ENCODE measurements at places on chromosomes 12 and 14.

- no peak for DNase-seq
Observed at GRCh38 chr14:101217080-101217463, 313.6 kb upstream of the RTL1 start.

DNA sequence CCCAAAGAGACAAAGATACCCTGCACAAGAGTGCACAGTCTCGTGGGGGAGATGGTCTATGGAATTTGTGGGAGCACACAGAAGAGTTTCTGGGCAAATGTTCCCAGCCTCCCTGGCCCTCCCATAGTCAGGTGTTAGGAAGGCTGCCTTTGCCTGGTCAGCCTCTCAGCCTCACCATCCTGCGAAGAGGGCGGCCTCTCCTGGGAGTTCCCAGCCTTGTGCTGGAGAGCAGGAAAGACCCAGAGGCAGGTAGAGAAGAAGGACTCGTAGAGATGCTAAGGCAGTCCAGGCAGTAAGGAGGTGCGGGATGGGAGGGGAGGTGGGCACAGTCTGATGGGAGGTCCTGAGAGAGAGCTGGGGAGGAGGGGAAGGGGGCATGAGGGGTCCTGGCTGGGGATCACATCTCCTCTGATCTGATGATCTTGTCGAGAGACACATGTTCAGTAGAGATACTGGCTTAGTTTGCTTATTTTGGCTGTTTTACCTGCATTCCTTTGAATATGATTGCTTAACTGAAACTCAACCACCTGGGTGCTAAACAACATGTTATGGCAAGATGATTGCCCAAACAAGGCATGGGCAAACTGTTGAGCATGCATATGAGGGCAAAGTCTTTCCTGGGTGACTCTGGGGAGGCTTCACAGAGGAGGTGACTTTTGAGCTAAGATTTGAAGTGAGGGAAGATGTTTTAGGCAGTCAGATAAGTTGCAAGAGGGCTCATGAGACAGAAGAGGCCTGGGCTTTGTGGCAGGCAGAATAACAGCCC lies 10.5 kb downstream of the SERPINA6 start:
- DNase-seq: no peak

GRCh38 chr12:108129017-108129812 lies at the start of gene WSCD2:
Gene WSCD2 (plus strand): TSS chr12:108129288. CDS start chr12:108195833, 66,545 bp downstream.
- no peak for DNase-seq

DNA sequence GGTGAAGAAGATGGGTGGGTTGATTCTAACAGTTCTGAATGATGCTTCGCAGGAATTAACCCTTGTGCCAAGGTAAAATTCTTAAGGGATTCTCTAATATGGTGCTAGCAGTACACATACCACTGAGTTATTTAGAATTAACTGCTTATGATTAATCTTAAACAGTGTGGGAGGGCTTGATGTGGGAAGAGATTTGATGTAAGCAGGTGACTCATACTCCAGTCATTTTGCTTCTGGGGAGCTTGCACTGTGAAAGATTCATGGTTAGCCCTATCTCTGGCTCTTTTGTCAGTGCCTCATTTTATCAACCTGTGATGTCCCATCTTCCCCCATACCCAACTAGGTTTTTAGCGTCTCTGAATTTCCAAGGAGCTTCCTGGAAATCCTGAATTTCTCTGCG lies 83.8 kb downstream of the NRXN3 start:
- no peak for DNase-seq

- no peak for DNase-seq
Observed at GRCh38 chr12:87687362-87687761, 341.8 kb downstream of the C12orf50 start.

GRCh38 chr12:44015333-44015941 lies 179.6 kb downstream of the TMEM117 start:
- DNase-seq: no peak

GRCh38 chr14:96098309-96098998 lies 59.3 kb downstream of the C14orf132 start:
- no peak for DNase-seq

DNA sequence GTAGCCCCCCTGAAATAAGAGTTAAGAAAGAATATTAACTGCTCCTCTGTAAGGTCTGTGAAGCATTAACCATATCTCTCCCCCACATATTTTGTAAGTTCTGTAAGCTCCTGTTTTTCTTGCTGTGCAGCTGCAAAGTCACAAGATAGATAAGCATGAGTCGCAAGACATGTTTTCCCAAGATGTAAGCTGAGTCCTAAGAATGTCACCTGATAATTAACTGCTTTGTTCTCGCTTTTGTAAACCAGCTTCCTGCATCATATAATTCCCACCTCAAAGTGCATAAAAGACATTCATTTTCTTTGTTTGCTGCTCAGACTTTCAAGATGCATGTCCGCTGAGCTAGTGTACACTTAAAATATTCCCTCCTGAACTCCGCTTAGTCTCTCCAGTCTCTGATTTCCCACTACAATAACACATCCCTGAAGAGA lies 27.0 kb upstream of the PHC1 start:
- no peak for DNase-seq

DNA sequence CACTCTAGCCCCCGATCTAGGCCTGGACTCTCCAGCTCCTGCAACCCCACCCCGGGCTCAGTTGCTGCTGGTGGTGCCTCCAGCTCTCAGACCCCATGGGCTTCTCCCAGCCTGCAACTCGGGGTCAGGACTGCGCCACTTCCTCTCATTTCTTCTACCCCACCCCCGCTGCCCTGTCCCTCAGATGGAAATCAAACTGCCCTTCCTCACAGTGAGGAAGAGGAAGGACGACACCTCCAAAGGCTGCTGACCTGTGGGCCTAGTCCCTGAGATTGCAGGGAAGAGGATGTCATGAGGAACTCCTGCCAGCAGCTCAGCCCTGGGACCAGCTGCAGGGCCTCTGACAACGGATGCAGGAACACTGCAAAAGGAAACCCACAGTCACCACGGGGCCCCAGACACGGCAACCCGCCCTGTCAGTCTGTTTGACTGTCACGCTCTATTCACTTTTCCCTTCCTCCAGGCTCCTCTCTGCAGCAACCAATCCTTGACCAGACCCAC lies 29.3 kb upstream of the PNMA1 start:
- DNase-seq: peak; percentile 44

- no peak for DNase-seq
Observed at GRCh38 chr12:94172973-94173372, 24.6 kb downstream of the PLXNC1 start.

DNA sequence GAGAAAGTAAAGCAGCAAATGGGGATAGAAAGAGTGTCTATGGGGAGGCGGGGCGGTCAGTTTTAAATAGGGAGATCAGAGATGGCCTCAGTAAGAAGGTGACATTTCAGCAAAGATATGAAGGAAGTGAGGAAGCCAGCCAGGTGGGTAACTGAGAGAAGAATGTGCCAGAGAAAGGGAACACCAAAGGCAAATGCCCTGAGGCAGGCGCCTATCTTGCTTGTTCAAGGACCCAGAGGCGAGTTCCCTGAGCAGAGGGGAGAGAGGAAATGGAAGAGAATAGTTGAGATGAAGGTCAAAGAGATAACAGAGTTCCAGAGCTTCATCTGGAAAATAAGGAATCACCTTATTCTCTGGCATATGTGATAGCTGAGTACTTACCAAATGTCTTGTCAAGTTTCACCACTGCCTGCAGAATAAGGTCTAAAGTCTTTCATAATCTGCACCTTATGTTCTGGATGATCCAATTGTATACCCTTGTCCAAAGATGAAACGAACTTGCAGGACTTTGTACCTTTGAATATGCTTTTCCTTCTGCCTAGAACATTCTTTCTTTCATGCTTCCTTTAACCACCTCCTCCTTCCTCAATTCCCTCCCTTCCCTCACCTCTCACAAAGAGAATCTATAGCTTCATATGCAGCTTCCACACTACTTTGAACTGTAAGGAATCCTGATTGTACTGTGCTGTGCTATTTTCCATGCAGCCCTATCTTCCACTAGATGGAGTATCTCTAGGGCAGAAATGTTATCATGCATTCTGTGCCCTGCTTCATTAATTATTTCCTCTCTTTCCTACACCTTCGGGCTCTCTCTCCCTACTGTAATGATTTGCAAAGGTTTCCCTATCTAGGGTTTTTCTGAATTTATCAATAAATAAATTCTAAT lies 38.5 kb downstream of the GNPTAB start:
- no peak for DNase-seq

GRCh38 chr14:88156127-88156526 lies 151.2 kb downstream of the GPR65 start:
- DNase-seq: no peak

GRCh38 chr12:54300732-54301427 lies at the start of gene NFE2:
Gene NFE2 (minus strand): TSS chr12:54301015. CDS start chr12:54295248, 5,767 bp downstream.
- no peak for DNase-seq

- no peak for DNase-seq
Observed at GRCh38 chr12:53820514-53821306, 68.9 kb upstream of the CISTR start.

- DNase-seq: no peak
Observed at GRCh38 chr14:63009495-63009894, 35.8 kb downstream of the KCNH5 start.

GRCh38 chr14:78243187-78243586 lies 73.0 kb downstream of the NRXN3 start:
- DNase-seq: no peak

Data from activated CD8-positive, alpha-beta memory T cell treated with anti-CD3 and anti-CD28 coated beads, Interleukin-2, amount 50 U/mL, for 4 hours (primary cell).